ENCODE measurements at places on chromosomes 2 and 18. TPM values are rescaled to one million over a fixed set of nuclear protein-coding genes. Genes with fewer than 3 reads are reported as not detected.

SNORC gene
- 7.1 TPM for total RNA-seq

ADD2 gene
- 5.0 TPM for total RNA-seq

VSNL1 gene
- 4.1 TPM for total RNA-seq

MBP gene
- total RNA-seq: 14.5 TPM

UGT1A1 gene
- 0.77 TPM for total RNA-seq

PCARE gene
- not detected for total RNA-seq

CTNNA2 gene
- total RNA-seq: 15.0 TPM
